A549 treated with AZD2906 at 1 μM for 4 hours (cell line): ENCODE measurements at places on chromosomes 1 and 21. TPM values are rescaled to one million over a fixed set of nuclear protein-coding genes. Genes with fewer than 3 reads are reported as not detected.

The KRTAP19-4 gene
- not detected in 5 replicates for total RNA-seq

The NLRP3 gene
- total RNA-seq, result 0.02 TPM in 1 of 5 replicates, not detected in the others

The NGF gene
- 0.38 to 0.91 TPM (median 0.59 TPM) in 5 replicates for total RNA-seq

The ILF2 gene
- 253 to 292 TPM (median 262 TPM) in 5 replicates for total RNA-seq

The TDRD10 gene
- total RNA-seq, result 0.05 to 0.06 TPM in 2 of 5 replicates, not detected in the others

The EDARADD gene
- 2.9 to 3.8 TPM (median 3.3 TPM) in 5 replicates for total RNA-seq

The FCRL2 gene
- total RNA-seq, result not detected in 5 replicates
